ENCODE measurements at places on chromosomes 1 and 21.

DNA sequence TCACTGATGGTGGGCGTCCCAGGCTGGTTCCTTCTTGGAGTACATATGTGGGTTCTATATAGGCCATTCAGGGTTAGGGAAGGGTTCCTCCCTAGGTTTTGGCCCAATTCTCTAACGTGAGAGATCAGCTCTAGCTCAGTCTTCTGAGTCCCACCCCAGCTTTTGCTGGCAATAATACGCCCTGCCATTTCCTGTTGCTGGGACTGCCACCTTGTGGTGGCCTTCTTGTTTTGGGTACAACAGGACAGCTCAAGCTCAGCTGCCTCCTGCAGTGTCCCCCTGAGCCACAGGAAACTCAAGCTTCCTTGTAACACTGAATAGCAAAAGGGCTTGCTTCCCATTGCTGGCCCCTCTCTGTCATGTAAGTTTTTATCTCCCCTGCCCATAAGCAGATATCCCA, 77.8 kb downstream of the BACH1 start:
- peak; percentile 55 for DNase-seq

DNA sequence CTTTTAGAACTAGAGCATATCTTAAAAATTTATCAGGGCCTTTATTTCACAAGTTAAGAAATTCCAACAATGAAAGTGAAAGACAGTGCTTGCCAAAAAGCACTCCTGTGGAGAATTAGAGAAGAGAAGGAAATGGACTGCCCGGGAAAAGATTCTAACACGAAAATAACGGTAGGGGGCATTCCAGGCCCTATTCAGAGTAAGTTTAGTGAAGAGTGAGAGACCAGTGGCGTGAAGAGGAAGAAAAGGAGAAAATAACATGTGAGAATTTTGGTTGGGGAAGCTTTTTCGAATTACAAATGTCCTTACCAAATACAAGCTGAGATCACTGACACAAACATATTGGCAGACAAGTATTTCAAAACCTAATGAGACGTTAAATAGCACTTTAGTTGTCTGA, 38.4 kb upstream of the RBM34 start:
- peak; percentile 54 for DNase-seq

- no peak for DNase-seq
These were observed 817.9 kb downstream of the PLA2G4A start for GRCh38 chr1:187646536-187647107.

DNA sequence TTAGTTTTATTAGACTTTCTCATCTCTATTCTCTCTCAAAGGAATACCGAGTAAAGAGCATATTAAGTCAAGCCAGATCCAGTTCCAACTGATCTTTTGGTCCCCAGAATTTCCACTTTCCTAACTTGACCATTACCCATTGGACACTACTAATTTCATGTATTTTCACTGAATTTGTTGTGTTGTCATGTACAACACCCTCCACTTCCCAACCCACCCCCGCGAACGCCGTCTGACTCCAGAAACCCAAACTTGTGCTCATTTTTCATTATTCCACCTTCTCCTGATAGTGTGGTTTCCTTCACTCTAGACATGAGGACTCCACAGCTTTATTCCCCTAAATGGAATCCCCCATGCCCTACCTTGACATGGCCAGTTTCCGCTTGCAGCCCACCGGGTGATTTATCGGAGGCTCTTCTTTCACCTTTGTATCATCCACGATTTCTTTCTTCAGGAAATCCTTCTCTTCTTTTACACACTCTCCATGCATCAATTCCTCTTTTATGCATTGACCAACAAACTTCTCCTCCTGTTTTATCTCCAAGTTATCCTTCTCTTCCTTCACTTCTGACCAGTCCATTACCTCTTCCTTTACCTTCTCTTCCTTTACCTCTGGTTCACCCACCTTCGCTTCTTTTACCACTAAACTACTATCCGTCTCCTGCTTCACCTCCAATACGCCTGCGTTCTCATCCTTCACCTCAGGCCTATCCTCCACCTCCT, 805 bp downstream of the ZNHIT6 start:
- DNase-seq: no peak

DNA sequence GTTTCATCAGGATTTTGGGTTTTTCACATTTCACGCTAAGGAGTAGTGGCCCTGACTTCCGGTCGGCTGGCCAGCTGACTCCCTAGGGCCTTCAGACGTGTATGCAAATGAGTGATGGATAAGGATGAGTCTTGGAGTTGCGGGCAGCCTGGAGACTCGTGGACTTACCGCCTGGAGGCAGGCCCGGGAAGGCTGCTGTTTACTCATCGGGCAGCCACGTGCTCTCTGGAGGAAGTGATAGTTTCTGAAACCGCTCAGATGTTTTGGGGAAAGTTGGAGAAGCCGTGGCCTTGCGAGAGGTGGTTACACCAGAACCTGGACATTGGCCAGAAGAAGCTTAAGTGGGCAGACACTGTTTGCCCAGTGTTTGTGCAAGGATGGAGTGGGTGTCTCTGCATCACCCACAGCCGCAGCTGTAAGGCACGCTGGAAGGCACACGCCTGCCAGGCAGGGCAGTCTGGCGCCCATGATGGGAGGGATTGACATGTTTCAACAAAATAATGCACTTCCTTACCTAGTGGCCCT, 23.1 kb upstream of the TNFRSF1B start:
- DNase-seq: peak; percentile 91

DNA sequence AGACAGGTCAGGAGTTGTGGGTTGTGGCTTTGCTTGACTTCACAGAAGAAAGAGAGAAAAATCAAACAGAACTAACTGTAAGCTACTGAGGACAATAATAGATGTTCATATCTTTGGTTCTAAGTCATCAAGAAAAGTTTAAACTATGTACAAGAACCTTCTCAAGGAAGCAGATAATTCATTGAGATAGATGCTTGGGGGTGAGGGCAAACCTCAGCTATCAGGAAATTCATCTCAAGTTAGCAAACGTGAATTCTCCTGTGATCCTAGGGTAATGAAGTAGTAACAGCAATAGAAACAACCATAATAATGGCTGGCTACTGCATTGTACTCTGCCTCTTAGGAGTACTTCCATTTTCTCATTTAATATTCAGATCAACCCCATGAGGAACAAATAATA, 506.2 kb downstream of the PLPP3 start:
- DNase-seq: no peak

GRCh38 chr1:8537991-8538390, 220.1 kb downstream of the SLC45A1 start:
- DNase-seq: no peak

- DNase-seq: no peak
These were observed 9.5 kb downstream of the ASB17 start for GRCh38 chr1:75922698-75923097.

DNA sequence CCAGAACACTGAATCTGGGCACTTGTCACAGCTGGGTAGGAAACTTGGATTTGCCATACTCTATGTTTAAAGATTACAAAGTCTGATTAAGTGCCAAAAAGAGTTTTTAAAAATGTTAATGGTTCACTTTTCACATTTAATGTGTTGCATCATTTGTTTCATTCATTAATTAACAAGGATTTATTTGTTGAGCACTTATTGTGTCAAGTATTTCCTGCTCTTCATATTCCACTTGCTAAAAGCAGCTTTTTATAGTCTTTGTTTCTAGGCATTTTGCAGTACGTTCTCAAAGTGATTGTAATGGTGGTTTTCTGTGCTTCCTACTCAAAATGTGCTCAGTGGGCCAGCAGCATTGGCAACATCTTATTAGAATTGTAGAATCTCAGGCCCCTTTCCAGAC, 68.7 kb downstream of the EPB41 start:
- DNase-seq: no peak

- DNase-seq: no peak
These were observed 30.6 kb downstream of the PHC2 start for GRCh38 chr1:33400153-33400911.

- DNase-seq: peak; percentile 48
These were observed 95.6 kb upstream of the C8B start for GRCh38 chr1:57061369-57061768.

- no peak for DNase-seq
These were observed 21.7 kb upstream of the BTG2 start for GRCh38 chr1:203283597-203283996.

DNA sequence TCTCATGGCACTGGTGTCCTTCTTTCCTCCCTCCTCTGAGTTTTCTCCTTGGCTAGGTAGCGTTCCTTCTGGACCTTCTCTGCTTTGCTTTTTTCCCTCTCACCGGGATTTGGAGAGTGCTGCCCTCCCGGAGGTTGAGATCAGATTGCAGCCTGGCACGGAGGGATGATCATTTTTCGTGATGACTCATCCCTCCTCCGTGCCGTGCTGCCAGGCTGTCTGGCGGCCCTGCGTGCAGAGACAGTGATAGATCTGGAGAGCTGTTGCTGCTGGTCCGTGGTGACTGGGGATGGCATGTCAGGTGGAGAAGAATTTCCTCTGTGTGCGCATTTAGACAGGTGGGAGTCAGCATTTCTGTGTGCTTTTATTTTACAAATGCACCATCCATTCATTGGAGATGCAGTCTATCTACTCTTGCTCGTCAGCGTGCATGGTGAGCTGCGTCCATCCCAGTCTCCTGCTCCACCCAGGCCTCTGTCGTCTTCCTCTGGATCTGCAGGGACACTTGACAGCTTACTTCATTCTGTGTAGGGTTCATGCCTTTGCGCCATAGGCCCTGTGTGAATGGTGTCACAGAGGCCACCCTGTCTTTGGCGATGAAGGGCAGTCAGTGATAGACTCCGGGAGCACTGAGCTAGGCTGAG, 104.4 kb downstream of the PCBP3 start:
- peak; percentile 69 for DNase-seq

DNA sequence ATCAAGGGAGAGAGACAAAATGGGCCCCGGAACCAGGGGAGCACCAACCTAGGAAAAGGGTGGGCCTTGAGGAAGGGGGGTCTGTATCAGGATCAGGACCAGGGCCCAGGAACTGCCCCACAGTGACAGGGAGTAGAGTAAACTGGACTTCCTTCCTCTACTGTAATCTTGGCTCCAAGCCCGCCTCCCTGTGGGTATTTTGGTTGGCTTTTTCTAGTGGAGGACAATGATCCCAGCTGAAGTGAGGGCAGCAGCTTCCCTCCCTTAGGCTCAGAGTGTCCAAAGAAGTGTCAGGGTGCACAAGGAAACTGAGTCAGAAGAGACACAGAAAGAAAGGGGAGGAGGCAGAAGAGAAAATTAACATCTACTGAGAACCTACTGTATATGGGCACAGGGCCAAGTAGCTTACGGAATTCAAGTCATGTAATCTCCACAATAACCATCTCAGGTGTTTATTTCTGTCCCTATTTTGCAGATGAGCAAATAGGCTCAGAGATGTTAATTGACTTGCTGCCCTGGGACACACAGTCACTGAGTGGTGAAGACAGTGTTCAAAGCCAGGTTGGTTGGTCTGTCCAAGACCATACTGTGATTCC, 4.8 kb downstream of the UBQLN4 start:
- no peak for DNase-seq

DNA sequence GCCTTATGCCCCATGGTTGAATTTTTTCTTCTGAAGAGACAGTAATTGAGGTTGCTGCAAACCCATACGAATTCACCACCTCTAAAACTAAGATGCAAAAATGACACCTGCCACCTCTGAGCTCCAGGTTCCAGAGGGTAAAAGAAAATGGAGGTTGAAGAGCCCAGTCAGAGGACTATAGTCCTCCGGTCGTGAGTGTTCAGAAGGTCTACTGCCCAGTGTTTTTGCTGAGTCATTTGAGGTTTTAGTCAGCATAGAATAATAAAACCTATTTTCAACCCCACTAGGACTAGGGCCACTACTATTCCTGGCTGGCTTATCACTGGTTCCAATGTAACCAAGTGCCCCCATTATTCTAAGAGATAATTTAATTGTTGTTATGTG, 12.9 kb upstream of the SLAMF7 start:
- DNase-seq: peak; percentile 5

GRCh38 chr1:22694172-22694571, 16.5 kb upstream of the EPHB2 start:
- no peak for DNase-seq

GRCh38 chr1:67645495-67646144, 39.4 kb upstream of the GADD45A start:
- DNase-seq: no peak

GRCh38 chr1:96478228-96478627, 243.4 kb upstream of the PTBP2 start:
- DNase-seq: no peak

- peak; percentile 40 for DNase-seq
These were observed 15.9 kb upstream of the ADAMTS5 start for GRCh38 chr21:26982767-26983166.

DNA sequence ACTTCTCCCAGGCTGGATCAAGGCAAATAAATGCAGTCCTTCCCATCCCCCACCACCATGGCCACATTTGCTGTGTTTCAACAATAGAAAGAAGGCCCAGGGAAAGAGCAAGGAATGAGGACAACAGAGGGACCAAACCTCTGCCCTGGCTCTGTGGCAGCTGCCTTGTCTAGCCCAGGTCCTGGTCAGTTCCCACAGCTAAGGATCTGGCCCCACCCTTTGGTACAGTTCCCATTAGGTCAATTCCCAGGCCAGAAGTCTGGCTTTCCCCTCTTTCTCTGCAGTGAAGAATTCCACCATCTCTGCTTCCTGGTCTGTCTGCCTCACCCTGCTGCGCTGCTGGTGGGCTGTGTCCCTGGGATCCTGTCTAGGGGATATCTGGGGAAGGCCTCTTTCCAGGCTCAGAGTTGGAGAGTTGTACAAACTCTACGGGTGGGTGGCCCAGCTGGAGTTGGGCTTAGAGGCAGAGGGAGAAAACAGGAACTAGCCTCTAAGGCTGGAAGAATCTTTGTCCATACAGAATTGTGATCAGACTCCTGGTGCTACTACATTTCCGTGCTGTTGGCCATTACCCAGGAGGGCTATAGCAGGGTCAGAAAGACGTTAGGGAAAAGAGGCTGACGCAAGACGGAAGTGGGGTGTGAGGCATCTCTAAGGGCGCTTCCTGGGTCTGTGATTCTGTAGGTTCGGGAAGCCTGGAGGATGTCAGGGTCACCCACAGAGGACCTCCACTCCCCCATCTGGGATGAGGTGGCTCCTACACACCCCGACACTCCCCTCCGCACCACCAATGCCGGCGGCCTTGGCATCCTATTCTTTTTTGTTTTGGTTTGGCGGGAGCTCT, 953 bp upstream of the NDUFS2 start:
- DNase-seq: peak; percentile 62

GRCh38 chr1:25082995-25083394, 149.3 kb downstream of the SYF2 start:
- no peak for DNase-seq

DNA sequence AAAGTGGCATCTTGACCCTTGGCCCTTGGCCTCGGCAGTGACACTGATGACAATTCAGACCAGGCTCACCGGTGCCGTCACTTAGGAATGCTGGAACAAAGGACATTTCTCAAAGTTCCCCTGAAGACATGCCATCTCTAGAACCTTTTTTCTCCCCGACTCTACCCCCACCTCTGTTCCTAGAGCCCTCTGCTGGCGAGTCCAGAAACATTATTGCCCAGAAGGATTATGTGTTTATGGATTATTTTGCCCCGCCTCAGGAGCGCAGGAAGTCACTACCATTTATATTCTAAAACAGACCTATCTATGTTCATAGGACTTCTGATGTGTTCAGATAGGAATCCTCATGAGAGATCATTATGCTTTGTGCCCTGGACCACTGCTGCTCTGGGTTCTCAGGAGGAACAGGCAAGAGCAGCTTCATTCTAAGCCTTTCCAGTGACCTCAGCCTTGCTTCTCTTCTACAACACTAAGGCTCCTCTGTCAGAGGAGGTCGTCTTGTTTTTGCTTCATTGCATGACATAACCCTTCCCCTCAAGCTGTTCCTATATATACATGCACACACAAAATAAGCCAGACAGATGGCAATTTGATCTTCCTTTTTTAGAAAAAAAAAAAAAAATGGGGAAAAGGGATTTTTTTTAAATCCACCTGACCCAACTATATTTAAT, 12.4 kb upstream of the SHISA4 start:
- DNase-seq: peak; percentile 44

Measured in fibroblast of skin of back (primary cell).